Lung (tissue), 17 donors: ENCODE measurements at places on chromosomes 5 and 9. TPM values are rescaled to one million over a fixed set of nuclear protein-coding genes. Genes with fewer than 3 reads are reported as not detected.

DNA sequence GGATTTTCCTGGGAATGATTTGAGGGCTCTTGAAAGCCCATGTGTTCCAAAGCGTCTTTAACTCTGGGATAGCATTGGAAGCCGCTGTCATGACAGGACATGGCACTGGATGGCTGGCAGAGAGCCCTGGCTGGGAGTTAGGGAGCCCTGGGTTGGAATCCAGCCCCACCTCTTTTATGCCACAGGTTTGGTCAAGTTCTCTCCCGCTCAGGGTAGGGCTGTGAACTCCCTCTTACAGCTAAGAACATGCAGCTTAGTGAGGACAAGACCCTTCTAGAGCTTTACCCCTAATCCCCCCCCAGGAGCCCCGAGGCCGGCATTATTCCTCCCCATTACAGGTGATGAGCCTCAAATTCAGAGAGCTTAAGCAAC lies 37.2 kb downstream of the OLFML2A start:
- no peak for DNase-seq

- no peak for DNase-seq
Observed at GRCh38 chr9:115615000-115615401, 497.0 kb upstream of the TNC start.

- DNase-seq: no peak
Observed at GRCh38 chr5:6708814-6709213, 4.4 kb upstream of the TENT4A start.

- DNase-seq: no peak
Observed at GRCh38 chr5:172365948-172366608, 82.5 kb upstream of the UBTD2 start.

GRCh38 chr5:159198063-159199036 lies 11.0 kb downstream of the RNF145 start:
- DNase-seq: no peak

DNA sequence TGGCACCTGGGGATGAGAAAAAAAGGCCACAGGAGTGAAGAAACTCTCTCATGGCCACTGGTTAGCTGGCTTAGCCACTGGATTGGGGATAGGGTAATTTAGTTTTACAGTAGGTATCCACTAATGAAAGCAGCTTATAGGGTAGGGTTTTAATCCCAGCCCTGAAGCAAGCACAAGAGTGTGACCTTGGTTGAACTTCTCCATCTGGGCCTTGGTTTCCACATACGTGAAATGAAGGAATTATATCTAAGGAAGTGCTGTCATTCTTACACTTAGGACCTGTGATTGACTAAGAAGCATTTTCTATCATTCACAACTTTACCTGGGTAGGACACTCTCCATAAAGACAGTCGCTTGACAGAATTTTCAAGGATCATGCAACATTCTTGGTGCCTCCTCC lies 49.6 kb downstream of the FAT2 start:
- no peak for DNase-seq

DNA sequence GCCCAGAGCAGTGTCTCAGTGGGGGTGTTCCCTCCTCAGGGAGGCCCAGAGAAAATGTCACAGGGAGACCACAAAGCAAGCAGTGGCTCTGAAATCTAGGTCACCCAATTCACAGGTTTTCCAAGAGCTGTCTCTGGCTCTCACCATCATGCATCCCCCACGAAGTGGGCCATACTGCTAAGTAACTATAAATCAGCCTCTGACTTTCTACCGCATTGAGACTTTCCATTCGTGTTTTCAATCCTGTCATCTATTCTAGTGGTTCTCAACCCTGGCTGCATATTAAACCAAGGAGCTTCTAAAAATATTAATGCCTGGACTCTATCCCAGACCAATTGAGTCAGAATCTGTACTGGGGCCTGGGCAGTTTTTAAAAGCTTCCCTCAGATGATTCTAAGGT lies 2.0 kb upstream of the C1QTNF3 start:
- no peak for DNase-seq

Gene CCL28
- total RNA-seq: 6.4 TPM

Gene PCDHGB7
- 18.1 TPM for total RNA-seq

DNA sequence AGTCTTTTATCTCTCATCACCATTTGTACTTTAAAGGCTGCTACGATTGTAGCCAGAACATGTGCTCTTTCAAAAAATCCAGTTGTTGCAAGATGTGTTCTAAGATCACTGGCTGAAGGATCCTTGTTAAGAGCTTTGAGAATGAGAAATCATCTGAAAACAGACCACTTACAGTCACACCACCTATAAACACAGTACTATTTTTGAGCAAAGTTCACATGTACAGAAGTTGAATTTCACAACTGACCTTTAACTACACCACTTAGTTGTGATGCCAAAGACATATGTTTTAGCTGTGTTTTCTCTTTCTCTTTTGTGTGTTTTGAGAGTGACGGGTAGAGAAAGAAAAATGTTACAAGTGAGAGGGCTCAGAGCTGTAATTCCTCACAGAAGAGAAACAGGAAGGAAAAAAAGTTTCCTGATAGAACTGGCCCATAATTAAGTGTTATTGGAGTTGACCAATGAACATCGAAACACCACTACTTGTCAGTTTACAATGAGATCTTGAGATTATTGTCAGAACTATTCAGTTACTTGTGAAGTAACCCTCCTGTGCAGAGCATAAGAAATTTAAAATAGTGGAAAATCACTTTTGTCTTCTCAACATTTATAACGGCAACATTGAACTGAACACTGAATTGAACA lies 245.4 kb downstream of the MLLT3 start:
- peak; percentile 38 for DNase-seq

Gene PCDHGA8
- total RNA-seq: 7.3 TPM

Gene PKD2L2
- total RNA-seq: not detected

GRCh38 chr9:98602839-98603500 lies 105.8 kb downstream of the GABBR2 start:
- no peak for DNase-seq

DNA sequence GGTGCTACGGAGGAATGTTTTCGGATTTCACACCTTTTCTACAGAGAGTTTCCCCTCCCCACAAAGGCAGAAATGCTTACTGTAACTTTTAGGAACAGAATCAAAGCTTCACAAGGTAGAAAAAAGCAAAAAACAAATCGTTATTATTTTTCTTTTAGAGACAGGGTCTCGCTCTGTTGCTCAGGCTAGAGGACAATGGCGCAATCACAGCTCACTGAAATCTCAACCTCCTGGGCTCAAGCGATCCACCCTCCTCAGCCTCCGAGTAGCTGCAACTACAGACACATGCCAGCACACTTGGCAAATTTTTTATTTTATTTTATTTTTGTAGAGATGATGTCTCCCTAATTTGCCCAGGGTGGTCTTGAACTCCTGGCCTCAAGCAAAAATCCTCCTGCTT lies 394.5 kb downstream of the CTNND2 start:
- DNase-seq: no peak

GRCh38 chr9:98330831-98331230 lies 75.4 kb upstream of the TBC1D2 start:
- DNase-seq: no peak

Gene OCLN
- 70.3 TPM for total RNA-seq

Gene DMGDH
- total RNA-seq: 2.6 TPM

GRCh38 chr5:16505904-16506303 lies 40.3 kb upstream of the ZNF622 start:
- no peak for DNase-seq

DNA sequence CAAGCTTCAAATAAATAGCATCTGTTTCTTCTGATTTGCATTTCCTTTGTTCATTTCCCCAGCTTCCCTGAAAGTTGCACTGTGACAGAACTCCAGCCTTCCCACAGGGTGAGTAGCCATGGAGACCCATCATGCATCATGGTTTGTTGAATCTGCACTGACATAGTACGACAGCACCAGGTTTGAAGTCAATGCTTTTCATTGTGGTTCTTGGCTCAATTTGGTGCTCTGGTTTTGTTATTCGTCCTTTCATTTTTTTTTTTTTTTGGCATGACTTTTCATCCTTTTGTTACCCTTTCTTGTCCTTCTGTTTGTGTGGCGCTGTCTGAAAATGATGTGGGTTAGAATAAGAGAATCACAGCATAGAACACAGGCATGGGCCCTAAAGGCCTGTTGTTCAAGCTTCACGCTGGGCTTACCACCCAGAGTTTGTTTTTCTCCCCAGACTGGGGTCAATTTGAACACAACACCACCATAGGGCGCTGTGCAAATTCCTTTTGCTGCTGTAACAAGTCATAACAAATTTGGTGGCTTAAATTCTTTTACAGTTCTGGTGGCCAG lies 206.2 kb upstream of the CDH10 start:
- DNase-seq: no peak

Gene TTC16
- total RNA-seq: 4.0 TPM
